ENCODE measurements at places on chromosomes 2 and 18.

DNA sequence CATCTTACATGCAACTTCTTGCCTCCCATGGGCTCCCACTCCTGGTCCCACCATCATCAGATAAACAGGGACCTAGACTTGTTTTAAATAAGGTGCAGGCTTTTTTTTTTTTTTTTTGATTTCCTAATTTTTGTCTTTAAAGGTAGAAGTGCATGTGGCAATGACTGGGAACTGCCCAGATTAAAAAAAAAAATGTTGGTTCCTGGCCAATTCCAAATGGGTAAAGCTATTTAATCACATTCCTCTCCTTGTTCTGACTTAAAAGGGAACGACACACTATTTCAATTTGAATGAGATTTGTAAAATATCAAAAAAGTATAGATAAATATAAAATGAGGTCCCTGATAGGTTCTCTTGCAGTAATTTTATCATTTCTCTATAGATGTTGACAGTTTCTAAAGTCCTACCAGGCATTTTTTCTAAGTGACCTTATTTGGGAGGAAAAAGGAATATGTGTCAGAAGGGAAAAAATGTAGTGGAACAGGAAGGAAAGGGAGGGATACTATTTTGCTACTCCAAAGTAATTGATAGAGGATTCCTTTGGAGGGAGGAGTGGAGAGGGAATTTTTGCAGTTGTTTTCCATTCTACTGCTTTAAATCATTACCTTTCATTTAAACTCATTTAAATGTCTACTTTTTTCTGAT, 43.3 kb downstream of the DDX1 start:
- DNase-seq = no peak

DNA sequence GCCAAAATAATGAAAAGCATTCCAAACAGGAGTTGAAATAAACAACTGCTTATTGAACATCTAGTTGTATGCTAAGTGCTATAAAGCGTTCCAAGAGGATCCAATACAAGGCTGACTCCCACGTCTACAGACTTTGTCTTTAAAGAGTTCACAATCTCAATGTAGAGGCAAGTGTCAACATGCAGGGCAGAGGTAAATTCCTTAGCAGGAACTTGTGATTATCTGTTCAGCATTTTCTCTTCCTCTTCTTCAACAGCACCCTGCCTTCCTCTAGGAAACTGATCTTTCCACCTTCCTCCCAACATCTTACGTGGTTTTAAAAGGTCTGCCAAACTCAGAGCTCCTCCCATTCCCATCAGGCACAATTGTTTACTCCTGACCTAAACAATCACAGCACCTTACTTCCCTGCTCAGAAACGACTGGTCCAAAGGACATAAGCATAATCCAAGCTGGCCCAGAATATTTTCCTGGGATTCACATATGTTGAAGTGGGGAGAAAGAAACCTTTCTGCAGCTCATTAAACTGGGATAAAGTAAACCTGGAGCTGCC, 83.9 kb downstream of the ITSN2 start:
- DNase-seq = no peak

DNA sequence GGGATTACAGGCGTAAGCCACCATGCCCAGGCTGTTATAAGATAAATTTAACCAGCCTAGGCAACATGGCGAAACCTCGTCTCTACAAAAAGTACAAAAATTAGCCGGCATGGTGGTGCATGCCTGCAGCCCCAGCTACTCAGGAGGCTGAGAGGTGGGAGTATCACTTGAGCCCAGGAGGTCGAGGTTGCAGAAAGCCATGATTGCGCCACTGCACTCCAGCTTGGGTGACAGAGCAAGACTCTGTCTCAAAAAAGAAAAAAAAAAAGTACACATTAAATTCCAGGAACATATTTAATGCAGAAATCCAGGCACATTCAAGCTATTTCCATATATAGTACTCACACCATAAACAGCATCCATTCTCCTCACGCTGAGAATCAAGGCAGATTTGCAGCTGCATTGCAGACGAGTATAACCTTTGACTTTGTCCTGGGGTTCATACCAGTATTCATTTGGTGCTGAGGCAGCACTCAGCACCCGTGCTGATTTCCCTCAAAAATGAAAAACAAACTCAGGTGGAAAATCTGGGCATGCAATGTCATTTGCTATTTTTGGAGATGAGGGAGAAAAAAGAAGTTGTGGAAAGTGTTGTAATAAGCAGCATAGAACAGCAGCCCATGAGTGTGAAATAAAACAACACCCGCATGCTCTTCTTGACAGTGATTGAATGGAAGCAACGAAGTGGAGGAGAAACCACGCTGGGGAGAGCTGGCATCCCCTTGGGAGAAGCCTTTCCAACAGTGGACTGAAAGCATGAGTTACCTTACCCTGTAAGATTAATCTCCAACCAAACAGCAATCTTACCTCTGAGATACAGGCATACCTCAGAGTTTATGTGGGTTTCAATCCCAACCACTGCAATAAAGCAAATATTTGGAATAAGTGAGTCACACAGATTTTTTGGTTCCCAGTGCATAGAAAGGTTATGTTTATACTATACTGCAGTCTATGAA, 46.8 kb upstream of the ANXA4 start:
- DNase-seq = no peak

GRCh38 chr18:58496937-58497336, 132.0 kb downstream of the ALPK2 start:
- no peak for DNase-seq

GRCh38 chr2:16635791-16636699, 29.6 kb downstream of the CYRIA start:
- DNase-seq = no peak

DNA sequence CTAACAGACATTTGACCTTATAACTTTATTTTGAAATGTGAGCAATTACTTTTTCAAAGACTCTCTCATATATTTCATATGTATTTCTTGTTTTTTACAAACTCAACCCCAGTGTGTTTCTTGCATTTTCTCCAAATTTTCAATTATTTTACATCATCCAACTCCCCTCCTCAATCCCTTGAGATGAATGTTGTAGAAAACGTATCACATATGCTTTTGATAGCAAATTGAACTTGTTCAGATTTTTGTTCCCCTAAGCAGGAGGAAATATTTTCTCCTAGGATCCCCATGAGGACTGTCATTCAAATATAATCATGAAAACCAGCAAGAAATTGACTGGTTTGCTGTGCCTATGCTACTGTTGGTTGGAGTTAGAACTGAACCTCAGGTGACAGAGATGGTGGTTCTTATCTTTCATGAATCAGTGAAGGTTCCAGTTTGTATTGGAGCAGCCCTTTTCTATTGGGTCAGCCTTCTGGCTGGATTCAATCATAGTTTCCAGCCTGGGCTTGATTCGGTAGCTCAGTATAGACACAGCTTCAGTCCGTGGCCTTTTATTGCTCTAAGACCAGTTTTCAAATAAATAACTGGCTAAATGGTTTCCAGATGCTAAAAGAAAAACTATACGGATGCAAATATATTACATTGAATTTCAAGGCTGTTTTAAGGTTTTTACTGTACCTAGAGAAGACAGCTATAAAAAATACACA, 591.0 kb downstream of the EPHA4 start:
- DNase-seq = no peak

- DNase-seq = no peak
These were observed 39.4 kb upstream of the GALR1 start for GRCh38 chr18:77210249-77210648.

DNA sequence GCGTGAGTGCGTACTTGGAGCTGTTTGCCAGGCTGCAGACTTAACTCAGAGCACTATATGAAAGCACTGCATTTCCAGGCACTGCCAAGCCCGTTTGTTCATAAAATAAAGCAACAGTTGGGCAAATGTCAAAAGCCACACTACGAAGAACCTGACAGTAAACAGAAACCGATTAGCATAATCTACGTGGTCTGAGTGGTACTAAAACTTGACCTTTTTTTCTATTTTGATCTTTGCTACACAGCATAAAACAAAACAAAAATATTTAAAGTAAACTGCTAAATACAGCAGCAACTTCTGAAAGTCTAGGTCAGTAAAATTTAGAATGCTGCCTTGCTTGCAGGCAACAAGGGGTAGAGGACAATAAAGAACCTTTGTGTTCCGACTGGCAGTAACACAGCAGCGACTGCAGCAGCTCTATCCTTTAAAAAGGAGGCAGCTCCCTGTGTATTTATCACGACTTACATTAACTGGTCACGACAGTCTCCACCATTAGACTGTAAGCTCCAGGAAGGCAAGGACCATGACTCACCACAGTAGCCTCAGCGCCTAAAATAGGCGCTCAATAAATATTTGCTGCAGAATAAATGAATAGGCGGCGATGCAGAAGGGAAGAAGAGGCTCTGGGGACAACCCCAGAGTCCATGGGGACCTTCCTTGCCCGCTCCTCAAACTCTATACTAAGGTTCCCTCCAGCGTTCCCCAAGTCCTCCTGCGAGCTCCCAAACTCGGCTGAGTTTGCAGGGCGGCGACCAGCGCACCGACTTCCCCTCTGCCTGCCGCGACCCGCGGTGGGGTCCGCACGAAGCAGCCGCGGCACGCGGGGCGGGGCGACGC, 902 bp downstream of the SS18 start:
- no peak for DNase-seq
